H1 (cell line): ENCODE measurements at places on chromosomes 12 and 14. TPM values are rescaled to one million over a fixed set of nuclear protein-coding genes. Genes with fewer than 3 reads are reported as not detected.

The DIO3 gene
- 0.19 TPM in 2 replicates for total RNA-seq

The ETFBKMT gene
- 1.1 and 1.7 TPM in 2 replicates for total RNA-seq

The NEUROD4 gene
- total RNA-seq, result not detected in 2 replicates

The RIPK3 gene
- 0.39 and 0.55 TPM in 2 replicates for total RNA-seq

The ADCK1 gene
- total RNA-seq, result 11.0 and 11.5 TPM in 2 replicates

The NGB gene
- 0.30 and 0.55 TPM in 2 replicates for total RNA-seq

- no peak for DNase-seq
Measured at GRCh38 chr14:100822532-100823296, 3.2 kb upstream of the MEG3 start.

DNA sequence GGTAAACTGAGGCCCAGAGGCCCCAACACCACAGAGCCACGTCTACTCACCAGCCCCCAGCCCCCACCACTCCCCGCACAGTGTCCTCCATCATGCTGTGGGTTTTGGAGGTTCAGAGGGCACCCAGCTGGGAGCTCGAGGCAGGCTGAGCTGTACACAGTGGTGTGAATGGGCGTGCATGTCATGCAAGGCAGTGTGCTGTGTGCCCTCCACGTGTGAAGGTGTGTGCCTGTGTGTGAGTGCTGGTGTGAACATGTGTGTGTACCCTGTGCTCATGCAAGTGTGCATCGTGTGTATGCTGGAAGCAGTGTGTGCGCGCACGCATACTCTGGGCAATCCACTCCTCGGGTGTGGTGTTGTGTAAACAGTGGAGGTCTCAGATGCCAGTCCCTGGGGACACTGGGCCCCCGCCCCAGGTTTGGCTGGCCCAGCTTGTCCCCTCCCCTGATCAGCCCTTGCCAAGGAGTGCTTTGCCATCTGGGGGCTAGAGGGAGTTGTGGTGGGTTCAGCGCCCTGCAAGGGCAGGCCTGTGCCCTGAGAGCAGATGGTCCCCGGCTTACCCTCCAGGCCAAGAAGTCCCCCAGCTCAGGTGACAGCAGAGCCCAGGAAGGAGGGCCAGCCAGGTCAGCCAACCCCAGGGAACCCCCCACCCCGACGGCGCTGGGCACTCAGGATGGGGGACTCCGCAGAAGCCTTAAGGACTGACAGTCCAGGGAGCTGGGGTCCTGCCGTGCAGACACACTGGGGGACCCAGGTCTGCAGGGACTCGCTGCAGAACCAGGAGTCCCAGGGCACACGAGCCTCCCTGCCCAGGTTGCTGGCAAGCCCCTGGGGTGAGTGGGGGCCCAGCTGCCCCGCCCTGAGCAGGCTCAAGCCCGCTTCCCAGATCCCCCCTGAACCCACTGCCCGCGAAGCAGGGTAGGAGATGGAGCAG lies 23.8 kb upstream of the GPR132 start:
- DNase-seq, result no peak

DNA sequence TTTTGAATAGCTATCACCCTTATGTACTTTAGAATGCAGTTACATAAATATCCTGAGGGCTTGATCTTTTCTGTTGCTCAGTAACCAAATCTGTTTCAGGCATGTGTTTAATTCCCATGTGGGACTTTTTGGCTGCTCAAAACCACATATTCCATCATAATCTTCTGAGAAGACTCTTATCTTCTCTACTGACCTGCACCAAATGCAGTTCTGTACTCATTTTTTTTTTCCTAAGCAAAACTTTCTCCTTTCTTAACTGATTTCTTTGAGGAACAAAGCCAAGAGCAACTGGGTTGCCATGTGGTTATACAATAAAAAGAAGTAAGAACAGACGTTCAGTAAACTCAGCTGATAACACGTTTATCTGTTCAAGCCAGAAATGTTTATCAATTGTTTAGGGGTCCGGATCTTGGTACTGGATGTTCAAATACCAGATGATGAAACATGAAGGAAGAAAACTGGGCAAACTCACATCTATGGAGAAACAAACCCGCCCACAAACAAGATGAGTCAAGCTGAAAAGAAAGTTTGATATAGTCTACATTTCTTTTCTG lies 50.1 kb downstream of the TMEM132C start:
- DNase-seq, result no peak

GRCh38 chr12:78866518-78866917 lies 1.9 kb downstream of the SYT1 start:
- DNase-seq, result no peak

- no peak for DNase-seq
Measured at GRCh38 chr12:76670776-76671175, 93.1 kb upstream of the ZDHHC17 start.

DNA sequence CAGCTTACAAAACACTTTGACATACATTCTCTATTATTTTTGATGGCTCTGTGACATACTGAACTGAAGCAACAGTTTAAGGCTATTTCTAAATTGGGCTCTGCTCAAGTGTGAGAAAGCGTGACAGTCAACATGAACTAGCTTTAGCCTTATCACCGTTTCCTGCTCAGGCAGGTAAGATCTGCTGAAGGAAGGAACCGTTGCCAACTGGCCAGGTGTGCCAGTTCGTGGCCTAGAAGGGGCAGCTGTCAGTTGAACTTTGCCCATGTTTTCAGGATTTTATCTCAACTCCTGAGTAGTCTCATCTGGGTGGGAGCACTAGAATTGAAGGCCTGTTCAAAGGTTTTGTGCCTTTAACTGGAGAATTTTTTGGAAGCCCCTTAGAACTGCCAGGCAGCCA lies 79.5 kb downstream of the ETV6 start:
- DNase-seq, result no peak

DNA sequence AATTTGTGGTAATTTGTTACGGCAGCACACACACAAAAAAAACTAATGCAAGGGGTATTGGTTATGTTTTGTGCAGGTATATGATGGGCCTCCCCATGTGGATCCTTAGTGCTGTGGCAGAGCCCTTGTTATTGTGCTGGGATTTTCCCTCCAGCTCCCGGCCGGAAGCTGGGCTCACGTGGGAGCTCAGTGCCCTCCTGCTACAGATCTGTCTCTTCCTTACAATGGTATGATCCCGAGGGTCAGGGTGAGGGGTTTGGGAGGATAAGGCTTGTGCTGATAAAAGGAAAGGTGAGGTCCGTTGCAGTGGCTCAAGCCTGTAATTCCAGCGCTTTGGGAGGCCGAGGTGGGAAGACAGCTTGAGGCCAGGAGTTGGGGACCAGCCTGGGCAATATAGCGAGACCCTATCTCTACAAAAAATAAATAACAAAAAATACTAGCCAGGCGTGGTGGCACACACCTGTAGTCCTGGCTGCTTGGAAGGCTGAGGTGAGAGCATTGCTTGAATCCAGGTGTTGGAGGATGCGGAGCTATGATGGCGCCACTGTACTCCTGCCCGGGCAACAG lies 861 bp upstream of the SLC48A1 start:
- DNase-seq, result no peak

DNA sequence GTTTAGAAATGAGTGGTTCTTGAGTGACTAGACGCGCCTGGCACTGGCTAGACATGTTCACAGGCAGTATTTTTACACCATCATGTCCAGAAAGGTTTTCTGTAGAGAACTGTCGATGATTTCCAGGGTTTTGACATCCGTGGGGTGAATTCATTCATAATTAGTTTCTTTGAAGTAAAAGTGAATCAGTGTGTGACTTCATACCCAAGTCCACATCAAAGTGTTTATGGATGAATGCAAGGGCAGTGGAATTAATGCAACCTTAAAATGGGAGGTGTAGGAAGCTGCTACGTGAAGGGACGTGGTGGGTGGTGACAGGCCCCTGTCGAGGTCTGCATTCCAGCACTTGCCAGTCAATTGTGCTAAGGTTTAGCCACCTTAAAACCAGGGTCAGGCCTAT lies 38.4 kb upstream of the ELK3 start:
- no peak for DNase-seq

DNA sequence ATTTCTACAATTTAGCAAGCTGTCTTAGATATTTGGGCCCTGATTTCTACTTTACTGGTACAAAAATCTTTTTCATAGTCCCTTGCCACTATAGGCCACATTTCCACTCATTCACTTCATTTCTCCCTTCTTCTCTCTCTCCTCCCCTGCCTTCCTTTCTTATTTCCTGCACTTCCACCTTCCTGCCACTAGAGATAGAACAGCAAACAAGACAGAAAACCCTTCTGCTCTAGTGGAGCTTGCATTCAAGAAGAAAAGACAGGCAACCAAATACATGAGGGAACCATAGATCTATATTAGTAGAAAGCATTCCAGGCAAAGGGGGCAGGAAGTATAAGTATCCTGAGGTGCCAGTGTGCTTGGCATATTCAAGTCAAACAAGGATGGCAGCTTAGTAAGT lies 623.5 kb downstream of the FLRT2 start:
- no peak for DNase-seq

- DNase-seq, result no peak
Measured at GRCh38 chr14:35284506-35284905, 7.7 kb upstream of the PSMA6 start.

DNA sequence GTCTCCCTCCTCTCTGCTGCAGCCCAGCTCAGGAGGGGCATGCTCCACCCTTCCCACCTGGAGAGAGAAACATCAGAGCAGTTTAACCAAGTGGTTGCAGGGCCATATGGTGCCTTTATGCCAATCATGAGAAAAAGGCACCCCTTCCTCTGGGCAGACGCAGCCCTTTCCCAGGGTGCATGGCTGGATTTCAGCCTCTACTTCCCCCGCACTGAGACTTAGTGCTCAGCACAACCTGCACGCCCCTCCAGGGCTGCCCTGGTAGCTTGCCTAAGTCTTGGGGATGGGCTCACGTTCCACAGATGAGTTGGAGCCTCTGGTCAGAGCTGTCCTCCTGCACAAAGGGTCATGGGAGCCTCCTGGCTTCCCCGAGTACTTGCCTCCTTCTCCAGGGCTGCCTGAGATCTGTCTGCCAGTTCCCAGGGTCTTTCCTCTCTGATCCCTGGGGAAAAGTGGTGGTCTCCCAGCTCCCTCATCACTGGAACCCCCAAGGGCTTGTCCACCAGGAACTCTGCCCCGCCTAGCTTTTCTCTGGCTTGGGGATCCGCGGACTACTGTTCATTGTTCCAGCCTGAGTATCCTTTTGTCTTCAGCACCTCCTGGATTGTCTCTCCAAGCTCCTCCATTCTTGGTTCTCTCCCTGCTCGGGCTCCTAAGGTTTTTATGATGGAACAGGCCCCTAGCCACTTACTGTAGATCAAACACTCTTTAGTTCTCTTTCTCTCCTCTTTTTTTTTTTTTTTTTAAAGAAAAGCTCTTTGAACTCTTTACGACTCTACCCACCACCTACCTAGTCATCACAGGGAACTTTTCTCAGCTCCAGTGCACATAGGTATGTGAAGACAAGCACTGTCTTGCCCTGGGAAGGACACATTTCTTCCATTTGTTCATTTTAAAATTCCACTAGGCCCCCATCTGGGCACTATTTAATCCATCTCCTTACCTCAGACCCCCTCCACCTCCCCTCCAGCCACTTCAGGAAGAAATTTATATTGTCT lies 6.1 kb upstream of the KRT74 start:
- no peak for DNase-seq

- DNase-seq, result peak; percentile 61
Measured at GRCh38 chr12:19482551-19483109, 43.3 kb downstream of the AEBP2 start.

DNA sequence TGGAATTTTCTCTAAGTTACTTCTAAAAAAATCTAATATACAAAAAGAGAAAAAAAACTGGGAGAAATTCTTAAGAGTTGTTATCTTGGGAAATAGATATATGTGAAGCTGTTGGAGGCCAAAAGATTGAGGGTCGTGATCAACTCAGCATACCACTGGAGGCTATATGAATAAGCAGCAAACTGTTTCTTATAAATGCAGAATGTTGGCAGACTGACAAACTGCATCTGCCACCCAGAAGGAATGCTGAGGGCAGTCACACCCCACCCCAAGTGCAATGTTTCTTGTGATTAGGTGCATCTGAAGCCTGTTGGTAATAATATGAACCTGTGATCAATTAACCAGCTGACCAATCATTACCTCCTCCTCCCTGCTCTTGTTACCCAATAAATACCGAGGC lies 818.6 kb upstream of the MGAT4C start:
- no peak for DNase-seq

- no peak for DNase-seq
Measured at GRCh38 chr12:84661786-84662185, 250.8 kb downstream of the SLC6A15 start.

DNA sequence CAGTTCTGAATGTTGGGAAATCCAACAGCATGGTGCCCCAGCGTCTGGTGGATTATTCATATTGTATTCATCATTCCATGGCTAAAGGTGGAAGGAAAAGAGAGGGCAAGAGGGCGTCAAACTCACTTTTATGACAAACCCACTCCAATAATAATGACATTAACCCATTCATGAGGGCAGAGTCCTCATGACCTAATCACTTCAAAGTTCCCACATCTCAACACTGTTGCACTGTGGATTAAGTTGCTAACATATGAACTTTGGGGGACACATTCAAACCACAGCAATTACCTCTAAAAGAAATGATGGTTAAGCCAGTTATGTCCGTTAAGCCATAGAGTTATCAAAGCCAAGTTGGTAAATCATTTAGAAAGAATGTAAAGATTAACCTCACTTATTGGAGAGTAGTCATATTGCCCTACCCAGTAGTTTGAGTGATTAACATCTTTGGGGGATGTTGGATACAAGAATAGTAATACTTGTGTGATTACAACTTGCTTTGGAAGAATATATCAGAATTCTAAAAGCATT lies 212.4 kb upstream of the FLRT2 start:
- DNase-seq, result no peak

DNA sequence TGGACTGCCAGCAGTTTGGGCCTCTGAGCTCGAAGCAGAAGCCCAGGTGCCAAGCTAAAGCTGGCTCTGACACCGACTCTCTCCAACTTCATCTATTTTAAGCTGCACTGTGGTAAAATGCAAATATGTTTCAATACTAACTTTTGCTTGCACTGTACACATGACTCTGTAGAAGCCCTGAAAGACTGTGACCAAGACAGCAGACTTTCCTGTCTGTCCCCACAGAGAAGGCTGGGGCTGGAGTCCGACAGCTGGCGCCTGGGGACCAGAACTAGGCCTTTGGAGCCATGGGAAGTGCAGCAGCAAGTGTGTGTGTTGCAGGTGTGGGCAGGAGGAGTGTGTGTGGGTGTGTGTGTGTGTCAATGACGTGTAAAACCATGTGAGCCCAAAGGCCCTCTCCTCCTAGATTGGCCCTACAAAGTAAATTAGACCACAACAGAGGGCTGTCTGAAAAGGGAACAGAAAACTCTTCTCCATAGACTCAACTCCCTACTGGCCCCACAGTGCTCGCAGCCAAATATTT lies 16.4 kb upstream of the RAB35 start:
- DNase-seq, result no peak

DNA sequence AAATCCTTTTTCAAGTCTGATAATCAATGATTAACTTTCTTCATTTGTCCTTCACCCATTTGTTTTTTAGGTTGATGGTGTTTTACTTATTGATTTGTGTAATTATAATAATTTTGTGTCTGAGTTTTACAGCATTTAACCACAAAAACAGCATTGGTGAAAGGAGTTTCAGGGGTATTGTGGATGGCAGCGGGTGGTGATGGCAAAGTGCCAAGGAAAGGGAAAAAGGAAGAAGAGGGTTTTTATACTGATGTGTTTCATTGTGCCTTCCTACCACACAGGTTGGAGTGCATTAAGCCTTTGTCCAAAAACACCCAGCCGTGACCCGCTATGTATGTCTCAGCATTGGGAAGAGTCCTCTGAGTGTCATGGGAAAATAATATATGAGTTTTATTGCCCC lies 150.3 kb downstream of the DAD1 start:
- DNase-seq, result no peak

- no peak for DNase-seq
Measured at GRCh38 chr14:64792231-64792630, 87.5 kb downstream of the SPTB start.
